Stimulated activated CD4-positive, alpha-beta T cell treated with anti-CD3 and anti-CD28 coated beads, Interleukin-15, amount 100 ng/mL, for 1 hour (primary cell): ENCODE measurements at places on chromosomes 6 and 20.

DNA sequence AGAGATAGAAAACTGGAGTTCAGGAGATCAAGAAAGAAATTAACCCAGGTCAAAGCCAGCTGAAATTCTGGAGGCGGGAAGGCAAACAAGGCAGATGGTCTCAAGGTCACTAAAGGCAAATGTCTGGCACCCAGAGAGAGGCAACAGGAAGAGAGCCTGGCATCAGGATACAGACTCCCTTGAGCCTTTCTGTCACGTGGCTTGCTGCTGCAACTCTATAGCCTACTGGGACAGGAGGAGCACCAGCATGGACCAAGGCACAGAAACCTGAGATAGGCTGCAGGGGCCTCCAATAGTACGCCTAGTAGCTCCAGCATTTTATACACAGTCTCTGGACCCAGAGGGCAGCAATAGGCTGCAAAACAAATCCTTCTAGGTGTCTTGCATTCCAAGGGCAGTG, 75.1 kb downstream of the SEL1L2 start:
- no peak for DNase-seq

DNA sequence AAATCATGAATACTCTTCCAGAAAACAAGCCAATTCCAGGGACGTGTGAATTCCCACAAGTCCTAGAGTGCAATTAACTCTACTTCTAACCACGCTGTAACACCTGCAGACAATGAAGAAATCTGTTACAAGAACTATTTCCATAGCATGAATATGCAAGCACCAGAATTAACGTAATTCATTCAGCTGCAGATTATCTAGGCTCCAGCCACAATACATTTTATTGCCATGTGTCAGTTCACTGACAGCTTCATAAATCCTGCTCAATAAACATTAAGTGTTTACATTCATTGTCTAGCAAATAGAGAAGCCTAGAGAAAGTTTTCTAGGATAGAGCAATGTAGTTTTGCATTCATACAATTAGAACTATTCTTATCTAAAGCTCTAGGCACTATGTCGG, 1348.5 kb downstream of the GRIK2 start:
- no peak for DNase-seq

DNA sequence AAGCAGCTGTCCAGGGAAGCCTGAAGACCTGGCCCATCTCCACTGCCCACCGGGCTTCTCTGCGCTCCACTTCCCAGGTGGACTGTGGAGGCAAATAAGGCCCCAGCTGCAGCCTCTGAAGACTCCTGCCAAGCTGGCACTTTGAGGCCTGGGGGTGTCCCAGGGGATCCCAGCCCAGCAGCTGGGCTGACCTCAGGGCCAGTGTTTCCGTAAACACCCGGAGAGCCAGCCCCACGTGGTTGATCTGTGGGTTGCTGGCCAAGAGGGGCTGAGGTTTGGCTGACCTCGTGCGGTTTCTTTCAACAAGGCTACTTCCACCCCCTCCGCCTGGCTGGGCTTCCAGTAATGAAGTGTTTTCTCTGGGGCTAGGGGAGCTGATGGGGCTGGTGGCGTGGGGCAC, 12.4 kb upstream of the CCN5 start:
- DNase-seq = no peak

- no peak for DNase-seq
These were observed 240.4 kb upstream of the SULF2 start for GRCh38 chr20:48025661-48026060.

DNA sequence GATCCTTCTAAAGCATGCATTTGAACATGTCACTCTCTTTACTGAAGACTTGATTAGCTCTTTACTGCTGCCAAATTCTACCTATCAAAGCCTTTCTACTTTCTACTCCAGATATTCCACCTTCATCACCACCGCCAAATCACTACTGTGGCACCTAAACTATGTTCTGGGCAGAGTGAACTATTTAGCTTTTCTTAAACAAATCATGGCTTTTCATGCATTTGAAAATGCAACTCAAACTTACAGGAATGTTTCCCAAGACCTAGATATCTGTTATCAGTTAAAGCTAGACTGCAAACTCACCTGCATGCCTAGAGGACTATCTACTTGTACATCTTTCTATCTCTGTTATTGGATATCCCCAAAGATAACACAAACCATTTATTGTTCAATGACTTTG, 109.3 kb downstream of the MAFB start:
- DNase-seq = no peak

- no peak for DNase-seq
These were observed 147.7 kb downstream of the PRL start for GRCh38 chr6:22149096-22149495.

- DNase-seq = no peak
These were observed 428.1 kb upstream of the KHDRBS2 start for GRCh38 chr6:62714112-62714511.

GRCh38 chr6:13373488-13373886, 45.1 kb upstream of the TBC1D7 start:
- DNase-seq = no peak

DNA sequence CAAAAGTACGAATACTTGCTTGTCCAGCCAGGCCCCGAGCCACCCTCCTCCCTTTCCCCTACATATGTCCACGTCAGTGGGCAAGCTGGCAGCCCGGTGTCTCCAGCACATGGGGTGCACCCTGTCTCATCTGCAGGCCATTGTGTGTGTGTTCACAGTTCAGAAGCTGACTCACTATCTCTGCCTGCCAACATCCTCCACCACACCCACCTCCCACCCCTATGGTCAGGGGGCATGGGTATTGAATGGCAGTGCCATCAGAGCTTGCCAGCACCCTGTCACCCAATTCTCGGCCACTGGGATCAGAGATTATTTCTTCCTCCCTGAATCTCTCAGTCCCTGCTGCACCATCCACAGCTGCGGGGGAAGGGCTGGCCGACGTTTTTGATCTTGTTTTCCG, 195.7 kb downstream of the FARS2 start:
- DNase-seq = no peak

DNA sequence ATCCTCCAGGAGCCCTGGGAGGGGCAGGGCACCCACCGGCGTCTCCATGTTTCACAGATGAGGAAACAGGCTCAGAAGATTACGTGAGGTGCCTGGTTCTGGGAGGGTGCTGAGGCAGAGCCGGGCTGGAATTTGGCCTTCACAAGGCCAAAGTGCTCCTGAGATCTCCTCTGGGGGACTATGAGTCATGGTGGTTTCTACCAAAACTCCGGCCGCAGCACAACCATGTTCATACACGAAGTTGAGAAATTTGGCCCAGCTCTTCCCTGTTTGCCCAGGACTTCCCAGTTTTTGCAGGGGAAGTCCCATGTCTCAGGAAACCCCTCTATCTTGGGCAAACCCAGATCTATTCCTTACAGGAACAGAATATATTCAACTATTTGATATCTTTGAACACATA, 172.9 kb upstream of the CDYL start:
- no peak for DNase-seq

DNA sequence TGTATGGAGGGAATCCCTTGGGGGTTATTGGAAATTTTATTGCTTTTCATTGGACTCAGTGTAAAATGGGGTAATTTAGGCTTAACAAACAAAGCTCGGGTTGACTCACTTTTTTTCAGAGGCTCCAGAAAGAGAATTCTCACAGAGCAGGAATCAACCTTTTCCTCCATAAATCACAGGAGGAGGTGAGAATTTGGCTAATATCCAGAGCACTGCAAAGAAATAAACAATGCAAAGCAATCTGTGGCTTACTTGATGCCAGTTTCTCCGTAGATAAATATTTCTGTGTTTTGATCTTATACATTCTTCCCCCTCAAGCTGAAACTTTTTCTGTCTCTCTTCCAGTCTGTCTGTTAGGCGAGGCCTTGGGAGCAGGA, 176.6 kb downstream of the TSHZ2 start:
- DNase-seq = no peak

GRCh38 chr6:84224251-84224650, 3.2 kb downstream of the CEP162 start:
- DNase-seq = no peak

DNA sequence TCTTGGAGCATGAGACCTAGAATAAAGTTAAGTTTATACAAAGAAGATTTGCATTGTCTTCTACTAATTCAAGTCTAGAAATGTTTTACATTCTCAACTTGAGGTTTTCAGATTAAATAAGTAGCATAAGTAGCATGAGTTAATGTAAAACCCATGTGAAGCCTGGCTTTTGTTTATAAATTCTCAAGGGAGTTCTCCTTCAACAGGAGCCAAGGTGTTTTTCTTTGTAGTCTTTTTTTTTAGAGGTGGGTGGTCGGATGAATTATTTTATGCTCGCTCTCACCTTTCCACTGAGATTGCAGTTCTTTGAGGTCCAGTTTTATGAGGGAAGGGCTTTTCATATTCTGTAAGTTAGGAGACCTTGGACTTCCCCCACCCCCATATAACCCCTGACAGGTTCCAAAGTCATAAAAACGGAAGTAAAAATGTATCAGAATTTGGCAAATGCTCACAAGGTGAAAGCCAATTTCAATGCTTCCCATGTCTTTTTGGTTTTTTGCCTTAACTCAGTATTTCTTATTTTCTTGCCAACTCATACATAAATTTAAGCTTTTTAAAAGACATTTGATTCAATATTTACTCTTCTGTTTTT, 244.3 kb upstream of the ASCC3 start:
- DNase-seq = no peak

GRCh38 chr6:167800549-167800948, 26.2 kb upstream of the AFDN start:
- DNase-seq = no peak

- DNase-seq = no peak
These were observed 92.9 kb downstream of the SAMD3 start for GRCh38 chr6:130129762-130130246.

GRCh38 chr6:170308761-170309160, 2.2 kb downstream of the FAM120B start:
- DNase-seq = no peak

GRCh38 chr6:169774347-169774746, 22.9 kb downstream of the ERMARD start:
- DNase-seq = no peak

DNA sequence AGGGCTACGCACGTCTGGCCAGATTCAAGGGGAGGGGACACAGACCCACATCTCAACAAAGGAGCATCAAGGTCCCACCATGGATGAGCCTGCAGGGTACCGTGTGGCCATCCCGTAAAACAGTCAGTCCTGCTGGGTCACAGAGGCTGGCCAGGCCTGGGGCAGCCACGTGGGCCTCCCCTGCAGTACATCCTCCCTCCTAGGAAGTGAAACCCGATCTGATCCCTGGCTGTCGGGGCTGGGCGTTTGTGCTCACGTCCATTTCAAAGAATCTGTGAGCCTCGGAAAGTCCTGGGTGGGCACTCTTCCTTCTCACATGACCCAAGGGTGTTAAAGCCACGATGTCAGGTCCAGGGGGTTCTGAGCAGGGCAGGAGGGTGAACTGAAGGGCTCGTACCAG, 14.3 kb downstream of the SULF2 start:
- no peak for DNase-seq

DNA sequence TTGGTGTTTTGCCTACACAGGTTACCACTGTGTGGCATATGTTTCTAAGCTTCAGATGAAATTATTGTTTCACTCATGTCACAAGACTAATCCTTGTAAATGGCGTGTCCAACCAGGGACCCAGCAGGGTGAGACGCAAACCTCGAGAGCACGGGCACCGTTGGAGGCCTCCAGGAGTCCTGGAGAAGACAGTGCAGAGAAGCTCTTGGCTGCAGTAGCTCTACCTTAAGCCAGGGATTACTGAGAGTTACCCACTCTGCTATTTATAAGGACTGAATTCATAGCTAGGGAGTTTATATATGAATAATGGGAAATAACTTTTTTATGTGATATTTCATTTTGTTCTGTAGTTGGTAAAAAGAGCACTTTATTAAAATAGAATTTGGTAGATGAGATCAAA, 137.4 kb downstream of the SLC24A3 start:
- no peak for DNase-seq
